ENCODE measurements at places on chromosomes 2 and 18. TPM values are rescaled to one million over a fixed set of nuclear protein-coding genes. Genes with fewer than 3 reads are reported as not detected.
A peak's percentile ranks its signal among the peaks of the same experiment; 100 is the strongest.

Gene CDH19
- not detected for total RNA-seq

Gene SAP130
- total RNA-seq, result 14.5 TPM

Gene FOXI3
- not detected for total RNA-seq

- H3K27me3 ChIP-seq, result no peaks in the 10 kb centered on the region
- no peaks in the 10 kb centered on the region for H3K4me1 ChIP-seq
- no peak overlapping the region for H3K4me3 ChIP-seq
- DNase-seq, result no peak
- no peaks in the 10 kb centered on the region for H3K36me3 ChIP-seq
- no peak overlapping the region for H3K27ac ChIP-seq
Observed at GRCh38 chr2:19102696-19103423, 255.6 kb downstream of the OSR1 start.

Gene HS1BP3
- 22.0 TPM for total RNA-seq

Gene C18orf54
- 8.1 TPM for total RNA-seq

Gene VWA3B
- total RNA-seq, result not detected

GRCh38 chr18:8623549-8624106, 14.4 kb downstream of the RAB12 start:
- H3K36me3 ChIP-seq, result peaks cover 3% of the 10 kb centered on the region
- DNase-seq, result no peak
- peaks cover 43% of the 10 kb centered on the region for H3K4me1 ChIP-seq
- no peaks in the 10 kb centered on the region for H3K27me3 ChIP-seq
- no peak overlapping the region for H3K4me3 ChIP-seq

DNA sequence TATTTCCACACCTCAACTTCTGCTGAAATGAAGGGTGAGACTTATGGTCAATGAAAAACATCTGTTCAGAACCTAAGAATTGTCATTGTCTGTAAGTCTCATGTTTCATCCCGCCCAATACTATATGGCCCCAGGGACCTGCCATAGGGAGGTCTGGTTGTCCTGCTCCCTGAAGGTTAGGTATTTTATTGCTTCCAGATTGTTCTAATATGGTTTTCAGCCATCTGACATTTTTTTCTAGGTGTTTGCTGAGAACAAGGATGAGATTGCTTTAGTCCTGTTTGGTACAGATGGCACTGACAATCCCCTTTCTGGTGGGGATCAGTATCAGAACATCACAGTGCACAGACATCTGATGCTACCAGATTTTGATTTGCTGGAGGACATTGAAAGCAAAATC, 7.3 kb downstream of the XRCC5 start:
- H3K4me1 ChIP-seq, result peaks cover 56% of the 10 kb centered on the region
- no peak overlapping the region for H3K4me3 ChIP-seq
- no peak overlapping the region for H3K27ac ChIP-seq
- no peaks in the 10 kb centered on the region for H3K27me3 ChIP-seq

- no peak overlapping the region for H3K27ac ChIP-seq
- no peak for DNase-seq
- H3K36me3 ChIP-seq, result no peaks in the 10 kb centered on the region
- no peak overlapping the region for H3K4me3 ChIP-seq
- peaks cover 2% of the 10 kb centered on the region for H3K27me3 ChIP-seq
Observed at GRCh38 chr2:218046238-218046637, 22.8 kb upstream of the RUFY4 start.

DNA sequence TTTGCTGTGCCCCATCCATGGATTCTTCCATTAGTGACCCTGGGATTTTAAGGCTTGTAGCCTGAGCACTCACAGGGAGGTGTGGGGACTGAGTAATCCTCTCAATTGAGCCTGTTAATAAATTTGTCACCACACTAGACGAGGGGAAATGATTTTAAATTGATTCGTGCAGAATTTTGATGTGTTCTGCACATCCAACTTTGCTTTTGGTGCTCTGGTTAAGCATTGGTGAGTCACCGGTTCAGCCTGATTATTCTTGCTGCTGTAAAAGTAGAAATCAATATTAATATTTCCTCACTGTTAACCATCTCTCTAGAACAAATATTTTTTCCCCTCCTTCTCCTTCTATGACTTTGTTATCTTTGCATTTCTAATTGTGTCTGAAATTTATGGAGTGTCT, 482.0 kb downstream of the TSN start:
- DNase-seq, result no peak
- H3K4me3 ChIP-seq, result no peak overlapping the region
- no peak overlapping the region for H3K27ac ChIP-seq
- no peaks in the 10 kb centered on the region for H3K4me1 ChIP-seq
- no peaks in the 10 kb centered on the region for H3K27me3 ChIP-seq
- no peaks in the 10 kb centered on the region for H3K36me3 ChIP-seq

DNA sequence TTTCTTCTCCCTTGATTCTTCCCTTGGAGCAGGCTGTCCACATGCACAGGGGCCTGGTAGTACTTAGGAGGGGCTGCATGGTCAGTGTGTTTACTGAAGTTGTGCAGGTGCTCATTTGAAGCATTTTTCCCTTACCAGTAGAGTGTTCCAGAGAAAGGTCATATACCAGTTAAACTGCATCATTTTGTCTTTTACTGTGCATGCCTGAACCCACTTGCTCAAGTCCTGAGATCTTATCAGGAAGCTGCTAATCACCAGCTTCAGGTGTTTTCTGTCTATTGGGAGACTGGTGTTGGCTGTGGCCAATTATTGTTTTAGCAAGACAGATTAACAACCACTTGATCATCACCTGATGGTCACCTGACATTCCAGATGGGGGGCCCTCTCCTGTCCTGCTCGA, 676.6 kb downstream of the DPP10 start:
- H3K4me1 ChIP-seq, result no peaks in the 10 kb centered on the region
- H3K27ac ChIP-seq, result no peak overlapping the region
- no peak overlapping the region for H3K4me3 ChIP-seq
- no peaks in the 10 kb centered on the region for H3K27me3 ChIP-seq
- DNase-seq, result no peak

GRCh38 chr18:44789710-44790109, 109.0 kb downstream of the SETBP1 start:
- H3K4me1 ChIP-seq, result peaks cover 27% of the 10 kb centered on the region
- DNase-seq, result peak; percentile 43
- H3K27me3 ChIP-seq, result no peaks in the 10 kb centered on the region
- H3K27ac ChIP-seq, result no peak overlapping the region
- no peak overlapping the region for H3K4me3 ChIP-seq
- no peaks in the 10 kb centered on the region for H3K36me3 ChIP-seq
